Stimulated activated CD8-positive, alpha-beta memory T cell treated with anti-CD3 and anti-CD28 coated beads, Interleukin-7, amount 100 ng/mL, for 4 hours (primary cell): ENCODE measurements at places on chromosomes 4 and X.

DNA sequence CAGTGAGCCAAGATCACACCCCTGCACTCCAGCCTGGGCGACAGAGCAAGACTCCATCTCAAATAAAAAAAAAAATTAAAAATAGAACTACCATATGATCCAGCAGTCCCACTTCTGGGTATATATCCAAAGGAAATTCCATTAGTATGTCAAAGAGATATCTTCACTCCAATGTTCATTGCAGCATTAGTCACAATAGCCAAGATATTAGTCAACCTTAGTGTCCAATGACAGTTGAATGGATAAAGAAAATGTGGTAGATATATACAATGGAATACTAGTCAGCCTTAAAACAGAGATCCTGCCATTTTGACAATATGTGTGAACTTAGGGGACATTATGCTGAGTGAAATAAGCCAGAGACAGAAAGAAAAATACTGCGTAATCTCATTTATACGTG is 49.4 kb downstream of the C4orf46 start:
- DNase-seq: no peak

- no peak for DNase-seq
Measured at GRCh38 chr4:164221631-164222030, 532.3 kb upstream of the SMIM31 start.

DNA sequence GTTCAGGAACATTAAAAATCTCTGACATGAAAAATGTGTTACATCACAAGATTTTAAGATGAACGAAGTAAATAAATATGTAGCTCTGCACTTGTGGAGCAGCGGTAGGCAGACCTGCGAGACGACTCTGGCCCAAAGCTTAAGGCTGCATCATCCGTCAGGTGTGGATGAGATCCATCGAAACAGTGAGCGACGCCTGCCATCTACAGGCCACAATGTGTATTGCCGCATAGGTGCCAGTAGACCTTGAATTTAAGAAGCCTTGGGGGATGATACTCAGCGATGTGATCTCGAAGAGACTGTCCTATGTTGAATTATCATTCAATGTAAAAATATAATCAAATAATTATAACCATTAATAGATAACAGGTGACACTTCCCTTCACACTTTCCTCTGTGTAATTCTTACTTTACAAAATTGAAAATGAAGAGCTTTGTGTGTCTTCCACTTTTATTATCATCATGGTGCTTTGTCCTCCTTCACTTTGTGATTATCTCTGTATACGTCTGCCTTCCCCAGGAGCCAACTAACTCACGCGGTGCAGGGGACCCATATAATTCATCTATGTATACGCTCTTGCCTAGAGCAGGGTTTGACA is 851.0 kb downstream of the RAB28 start:
- peak; percentile 31 for DNase-seq

DNA sequence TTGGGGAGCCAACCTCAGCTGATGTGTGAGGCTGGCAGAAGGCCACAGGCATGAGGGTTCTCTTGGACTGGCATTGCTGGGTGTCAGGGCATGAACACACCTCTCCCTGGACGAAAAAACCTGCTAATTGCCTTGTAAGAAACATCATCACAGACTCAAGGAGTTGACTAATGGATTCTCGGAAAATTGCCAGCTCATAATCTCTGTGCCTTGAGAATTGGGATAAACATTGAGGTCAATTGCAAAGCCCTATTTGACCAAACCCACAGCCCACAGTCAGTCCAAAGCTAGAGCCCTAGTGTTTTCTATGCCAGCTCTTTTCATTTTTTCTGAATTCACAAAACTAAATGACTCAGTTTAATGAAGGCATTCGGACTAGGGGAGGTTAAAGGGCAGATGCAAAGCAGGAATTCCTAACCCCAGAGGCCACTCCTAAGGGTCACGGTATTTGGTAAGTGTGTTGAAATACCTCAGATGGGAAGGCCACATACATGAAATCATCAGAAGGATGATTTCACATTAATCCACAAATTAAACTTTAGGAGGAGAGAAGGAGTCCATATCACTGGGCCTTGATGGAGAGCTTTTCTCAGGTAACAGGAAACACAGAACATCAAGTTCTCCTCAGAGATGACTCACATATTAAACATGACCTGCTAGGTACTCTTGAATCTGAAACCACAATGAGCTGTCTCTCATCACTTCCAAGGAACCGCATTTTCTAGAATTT is 39.0 kb upstream of the RASL11B start:
- no peak for DNase-seq

- DNase-seq: no peak
Measured at GRCh38 chrX:50471390-50471789, 765 bp upstream of the DGKK start.

DNA sequence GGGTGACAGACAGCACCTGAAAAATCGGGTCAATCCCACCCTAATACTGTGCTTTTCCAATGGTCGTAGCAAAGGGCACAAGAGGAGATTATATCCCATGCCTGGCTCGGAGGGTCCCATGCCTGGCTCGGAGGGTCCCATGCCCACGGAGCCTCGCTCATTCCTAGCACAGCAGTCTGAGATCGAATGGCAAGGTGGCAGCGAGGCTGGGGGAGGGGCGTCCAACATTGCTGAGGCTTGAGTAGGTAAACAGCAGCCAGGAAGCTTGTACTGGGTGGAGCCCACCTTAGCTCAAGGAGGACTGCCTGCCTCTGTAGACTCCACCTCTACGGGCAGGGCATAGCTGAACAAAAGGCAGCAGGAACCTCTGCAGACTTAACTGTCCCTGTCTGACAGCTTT is 365.1 kb downstream of the STPG2 start:
- no peak for DNase-seq
